Activated T-helper 1 cell treated with Interleukin-2 at 50 U/mL for 16 hours (primary cell): ENCODE measurements at places on chromosomes 3 and 15.

GRCh38 chr3:188196232-188196990 lies 42.5 kb downstream of the LPP start:
- DNase-seq = no peak

DNA sequence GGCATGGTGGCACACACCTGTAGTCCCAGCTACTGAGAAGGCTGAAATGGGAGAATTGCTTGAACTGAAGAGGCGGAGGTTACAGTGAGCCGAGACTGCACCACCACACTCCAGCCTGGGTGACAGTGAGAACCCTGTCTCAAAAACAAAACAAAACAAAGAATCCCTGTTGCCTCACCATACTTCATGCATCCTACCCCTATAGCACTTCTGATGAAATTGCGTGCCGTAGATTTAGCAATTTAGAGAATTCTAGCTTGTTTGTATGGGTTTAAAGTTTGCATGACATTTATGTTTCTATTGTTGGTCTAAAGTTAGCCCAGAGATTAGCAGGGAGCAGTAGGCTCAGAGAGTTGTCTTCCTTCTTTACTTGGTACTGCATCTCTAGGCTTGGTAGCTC lies 7.8 kb downstream of the RAB5A start:
- no peak for DNase-seq

- no peak for DNase-seq
These were observed 260.4 kb upstream of the SLCO3A1 start for GRCh38 chr15:91593067-91593466.

- no peak for DNase-seq
These were observed 67.9 kb upstream of the RBP1 start for GRCh38 chr3:139607257-139608107.

DNA sequence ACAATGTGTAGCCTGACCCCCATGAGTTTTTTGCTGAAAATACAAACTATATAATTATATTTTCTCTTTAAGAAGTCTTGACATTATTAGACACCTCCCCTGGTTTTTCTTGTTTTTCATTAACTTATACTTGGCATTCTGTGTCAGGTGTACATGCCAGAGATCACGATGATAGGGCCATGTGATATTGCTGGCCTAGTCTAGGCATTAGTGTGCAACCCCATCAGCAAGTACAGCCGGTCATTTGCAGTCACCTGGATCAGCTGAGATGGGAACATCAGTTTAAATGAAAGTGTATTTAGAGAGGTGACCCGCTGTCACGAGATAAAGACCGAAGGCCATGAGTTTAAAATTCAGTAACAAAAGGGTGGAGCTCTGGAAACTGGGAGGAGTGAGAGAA lies 12.6 kb upstream of the SPPL2A start:
- DNase-seq = no peak

GRCh38 chr3:111947231-111947630 lies 31.6 kb upstream of the ABHD10 start:
- DNase-seq = no peak

DNA sequence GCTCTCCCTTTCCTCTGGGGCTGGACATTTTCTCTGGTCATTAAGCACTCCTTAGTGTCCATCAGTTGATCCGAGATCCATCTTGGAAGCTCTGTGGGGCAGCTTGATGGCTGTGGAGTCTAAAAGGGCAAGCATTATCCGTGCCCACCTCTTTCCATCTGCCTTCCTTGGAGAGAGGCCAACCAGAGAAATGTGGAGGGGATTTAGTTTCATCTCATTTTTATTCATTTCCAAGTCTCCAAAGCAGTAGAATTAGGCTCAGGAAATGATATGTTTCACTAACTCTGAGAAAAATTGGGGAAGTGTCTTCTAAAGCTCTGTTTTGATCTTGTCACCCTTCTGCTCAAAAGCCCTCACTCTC lies 95.9 kb upstream of the KLHL25 start:
- DNase-seq = no peak
